ENCODE measurements at places on chromosomes 1 and 21.

DNA sequence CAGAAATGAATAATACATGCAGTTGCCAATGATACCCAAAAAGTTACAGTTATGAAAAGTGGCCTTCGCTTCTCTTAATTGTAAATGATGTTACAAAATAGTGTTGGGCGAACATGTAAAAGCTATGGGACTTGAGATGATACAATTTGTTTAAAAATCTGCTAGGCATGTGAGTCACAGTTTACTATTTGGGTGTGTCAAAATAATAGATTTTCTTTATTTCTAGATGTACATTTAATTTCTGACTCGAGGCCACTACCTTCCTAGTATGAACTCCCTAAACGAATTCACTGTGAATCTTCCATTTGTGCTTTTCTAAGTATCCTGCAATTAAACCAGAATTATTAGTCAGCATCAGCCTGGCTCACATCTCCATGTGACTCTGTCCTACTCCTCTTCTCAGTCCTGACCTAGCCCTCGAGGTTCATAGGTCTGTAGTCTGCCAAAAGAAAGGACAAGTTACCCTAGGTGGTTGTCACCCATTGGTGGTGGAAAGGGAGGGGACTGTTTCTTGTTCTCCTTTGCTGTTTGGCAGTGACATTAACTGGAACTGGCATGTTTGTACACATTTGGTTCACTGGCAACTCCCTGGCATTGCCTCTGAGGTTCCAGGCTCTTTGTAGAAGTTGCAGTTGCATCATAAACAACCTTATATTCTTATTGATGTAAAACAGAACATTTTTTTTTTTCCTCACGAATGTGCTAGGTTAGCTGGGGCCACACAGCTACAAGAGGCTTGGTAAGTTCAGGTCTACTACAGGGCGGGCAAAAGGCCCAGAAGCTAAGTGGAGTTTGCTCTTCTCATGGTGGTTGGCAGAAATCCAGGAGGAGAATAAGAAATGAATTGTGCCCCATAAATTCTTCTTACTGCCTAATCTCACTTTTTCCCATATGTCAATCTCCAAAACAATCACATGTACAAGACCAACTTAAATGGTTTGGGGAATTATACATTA, 746.5 kb upstream of the ADAMTS5 start:
- DNase-seq, result no peak

GRCh38 chr1:228289239-228289849, 81.5 kb downstream of the OBSCN start:
- no peak for DNase-seq

GRCh38 chr1:4106731-4107130, 206.7 kb upstream of the C1orf174 start:
- no peak for DNase-seq

GRCh38 chr1:77388661-77389060, 106.8 kb downstream of the AK5 start:
- no peak for DNase-seq

DNA sequence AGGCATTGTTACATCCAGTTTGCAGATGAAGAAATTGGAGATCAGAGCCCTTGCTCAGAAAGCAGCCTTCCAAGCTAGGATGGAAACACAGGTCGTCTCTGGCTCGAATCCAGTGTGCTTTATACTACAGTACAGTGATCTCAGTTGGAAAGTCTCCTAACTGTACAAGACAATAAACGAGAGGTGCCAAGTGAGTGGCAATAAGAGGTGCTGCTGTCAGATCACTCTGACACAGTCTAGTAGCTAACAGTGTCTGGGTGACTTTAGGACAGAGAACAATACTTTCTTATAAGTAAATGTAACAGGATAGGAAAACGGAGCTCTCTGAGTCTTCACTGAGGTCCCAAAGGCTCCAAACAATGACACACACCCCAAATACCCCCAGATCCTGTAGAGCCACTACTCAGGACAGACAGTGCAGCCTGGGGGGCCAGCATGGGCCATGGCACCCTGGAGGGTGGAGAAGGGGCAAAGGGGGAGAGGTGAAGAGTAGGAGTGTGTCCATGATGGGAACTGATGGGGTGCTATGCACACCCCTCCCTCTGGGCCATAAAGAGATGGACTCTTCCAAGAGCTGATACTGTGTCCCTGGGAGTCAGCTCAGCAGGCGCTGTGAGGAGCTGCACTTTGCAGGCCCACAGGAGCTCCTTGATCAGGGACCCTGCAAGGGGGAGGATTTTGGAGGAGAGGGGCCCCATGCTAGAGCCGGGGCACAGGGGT, 3.3 kb downstream of the SH3BGR start:
- no peak for DNase-seq

GRCh38 chr1:2189459-2190425, 4.8 kb downstream of the FAAP20 start:
- peak; percentile 85 for DNase-seq

- DNase-seq, result no peak
Measured at GRCh38 chr1:200776949-200777348, 38.3 kb downstream of the CAMSAP2 start.

GRCh38 chr21:17003763-17004373, 509.0 kb upstream of the CXADR start:
- DNase-seq, result no peak

DNA sequence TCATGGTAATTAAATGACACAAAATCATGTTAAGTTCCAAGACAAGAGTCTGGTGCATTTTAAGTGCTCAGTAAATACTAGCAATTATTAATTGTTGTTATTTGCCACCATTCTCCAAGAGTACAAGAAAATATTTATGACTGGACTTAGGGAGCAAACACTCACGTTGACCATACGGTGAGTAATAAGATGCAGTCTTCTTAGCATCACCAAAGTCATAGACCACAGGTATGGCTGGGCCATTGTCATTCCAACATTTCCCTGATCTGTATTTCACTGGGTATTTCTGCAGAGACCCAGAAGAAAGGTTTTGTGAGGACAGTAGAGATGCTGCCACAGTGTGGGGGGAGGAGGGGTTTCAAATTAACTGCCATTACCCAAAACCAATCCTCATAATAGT, 4.7 kb downstream of the ITLN2 start:
- no peak for DNase-seq

GRCh38 chr1:21496886-21497285, 12.3 kb upstream of the ALPL start:
- no peak for DNase-seq

DNA sequence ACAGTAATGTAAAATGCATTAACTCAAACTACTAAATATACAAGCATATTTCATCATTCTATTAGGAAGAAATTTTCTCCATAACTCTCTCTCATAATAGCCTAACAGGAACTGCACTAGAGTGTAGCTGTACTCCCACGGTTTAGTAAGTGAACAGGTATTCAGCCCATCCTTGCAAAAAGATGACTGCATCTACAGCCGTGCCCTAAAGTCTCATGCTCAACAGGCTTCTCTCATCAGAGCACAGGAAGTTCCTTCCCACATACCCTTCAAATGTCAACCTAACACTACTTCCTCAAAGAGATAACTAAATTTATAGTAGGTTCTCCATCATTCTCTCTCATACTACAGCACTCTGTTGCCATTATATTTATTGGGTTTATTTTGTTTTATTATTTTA, 251.6 kb downstream of the AKT3 start:
- no peak for DNase-seq

DNA sequence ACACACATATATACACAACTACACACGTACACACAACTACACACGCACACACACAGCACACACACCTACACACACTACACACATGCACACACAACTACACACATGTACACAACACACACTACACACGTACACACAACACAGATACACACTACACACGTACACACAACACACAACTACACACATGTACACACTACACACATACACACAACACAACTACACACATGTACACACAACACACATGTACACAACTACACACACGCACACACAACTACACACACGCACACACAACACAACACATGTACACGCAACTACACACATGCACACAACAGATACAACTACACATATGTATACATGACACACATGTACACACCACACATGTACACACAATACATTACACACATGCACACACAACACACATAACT, 318.1 kb downstream of the CAMTA1 start:
- DNase-seq, result no peak

GRCh38 chr1:221643404-221644144, 98.3 kb downstream of the DUSP10 start:
- no peak for DNase-seq
